Central memory CD4-positive, alpha-beta T cell (primary cell): ENCODE measurements at places on chromosomes 11 and 22.
A peak's percentile ranks its signal among the peaks of the same experiment; 100 is the strongest.

DNA sequence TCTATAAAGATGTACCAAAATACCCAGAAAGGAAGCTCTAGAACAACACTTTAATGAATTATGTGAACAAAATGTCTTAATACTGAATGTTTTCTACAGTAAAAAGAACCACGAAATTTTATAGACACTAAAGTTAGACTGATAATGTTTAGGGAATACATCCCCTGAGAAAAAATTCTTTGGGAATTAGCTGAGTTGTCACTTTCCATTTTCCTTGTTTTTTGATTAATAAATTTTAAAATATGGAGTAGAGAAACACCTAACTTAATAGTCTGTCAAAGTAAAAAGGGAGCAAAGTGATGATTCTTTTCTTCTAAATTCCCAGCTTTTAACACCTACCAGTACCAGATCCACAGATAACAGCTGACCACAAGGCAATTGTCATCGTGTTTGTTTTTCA, 23.1 kb upstream of the SCN3B start:
- DNase-seq: no peak

DNA sequence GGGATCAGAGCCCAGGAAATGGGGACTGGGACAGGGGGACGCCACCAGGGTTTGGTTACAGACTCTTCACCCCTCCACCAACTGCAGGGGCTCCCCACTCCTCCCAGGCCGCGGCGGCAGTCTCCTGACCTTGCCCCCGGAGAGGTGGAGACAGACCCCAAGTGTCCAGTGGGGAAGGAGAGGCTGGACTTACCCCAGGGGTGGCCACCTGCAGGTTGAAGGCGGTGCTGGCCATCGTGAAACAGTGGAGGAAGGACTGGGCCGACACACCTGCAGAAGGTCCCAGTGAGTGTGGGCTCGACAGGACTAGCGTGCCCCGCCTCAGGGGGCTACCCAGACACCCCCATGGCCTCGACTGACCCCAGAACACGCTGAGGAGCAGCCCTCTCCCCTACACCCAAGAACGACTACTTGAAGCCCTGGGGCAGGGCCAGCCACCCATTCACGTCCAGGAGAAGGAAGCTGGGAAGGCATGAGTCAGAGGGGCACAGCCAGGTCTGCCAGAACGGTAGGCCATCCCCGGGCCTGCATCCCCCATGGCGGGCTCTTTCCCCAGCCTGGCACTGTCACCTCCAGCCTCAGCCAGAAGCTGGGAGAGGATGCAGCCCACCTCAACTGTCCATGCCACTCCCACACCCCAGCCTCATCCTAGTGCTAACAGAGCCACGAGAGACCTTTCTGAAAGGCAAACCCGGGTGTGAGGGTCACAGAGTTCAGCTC, 2.3 kb downstream of the GATD1 start:
- no peak for DNase-seq

DNA sequence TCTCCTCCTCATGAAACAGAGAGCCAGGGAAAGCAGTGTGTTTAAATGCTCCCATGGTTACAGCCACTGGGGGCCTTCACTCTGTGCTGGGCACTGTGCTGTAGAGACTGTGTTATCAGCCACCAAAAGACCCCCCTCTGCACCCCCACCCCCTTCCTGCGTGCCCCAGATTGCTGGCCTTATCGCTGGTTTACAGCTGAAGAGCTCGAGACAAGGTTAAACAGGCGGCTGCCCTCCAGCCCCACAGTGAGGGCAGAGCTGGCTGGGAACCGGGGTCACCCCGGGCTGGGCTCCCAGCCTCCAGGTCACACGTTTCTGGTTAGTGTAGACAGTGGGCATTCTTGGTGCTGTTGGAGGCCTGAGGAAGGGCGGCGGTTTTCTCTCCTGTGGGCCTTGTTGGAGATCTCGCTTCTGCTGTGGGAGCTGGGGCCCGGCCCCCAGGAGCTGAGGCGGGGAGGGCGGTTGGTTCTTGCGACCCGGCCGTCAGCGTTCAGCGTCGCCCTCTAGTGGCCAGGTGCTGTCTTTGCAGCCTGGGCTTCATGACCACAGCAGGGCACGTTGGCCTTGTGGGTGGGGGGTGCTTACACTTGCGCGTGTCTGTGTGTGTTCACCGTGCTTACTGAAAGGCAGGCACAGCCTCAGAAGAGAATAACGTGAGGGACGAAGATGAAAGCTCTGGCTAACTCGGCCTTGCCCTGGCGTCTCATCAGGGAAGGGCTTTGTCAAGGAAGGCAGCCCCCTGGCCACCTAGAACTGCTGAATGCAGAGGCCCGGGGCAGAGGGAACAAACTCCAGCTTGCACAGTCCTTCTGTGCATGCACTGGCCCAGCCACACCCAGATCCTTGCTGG, 40.8 kb downstream of the TBC1D22A start:
- peak; percentile 65 for DNase-seq

GRCh38 chr11:9180784-9181183, 84.4 kb downstream of the DENND5A start:
- no peak for DNase-seq

DNA sequence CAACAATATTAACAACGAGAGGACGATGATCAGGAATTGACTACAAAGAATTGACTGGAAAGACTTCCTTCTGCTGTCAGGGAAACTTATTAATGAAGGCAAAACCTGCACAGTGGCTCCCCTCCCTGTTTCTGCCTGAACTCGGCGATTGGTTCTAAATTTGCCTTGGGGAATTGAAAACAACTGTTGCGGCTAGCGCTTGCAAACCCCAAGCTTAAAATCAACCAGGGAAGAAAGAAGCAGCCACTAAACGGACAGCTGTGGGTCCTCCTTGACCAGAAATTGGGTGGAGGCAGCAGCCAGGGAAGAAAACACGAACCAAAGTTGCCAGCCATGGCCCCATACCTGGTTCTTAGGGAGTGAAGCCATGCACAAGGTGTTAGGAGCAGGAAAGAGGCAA, 383.5 kb upstream of the CADM1 start:
- no peak for DNase-seq

- DNase-seq: no peak
Observed at GRCh38 chr22:36986242-36986821, 32.9 kb downstream of the TST start.

- DNase-seq: no peak
Observed at GRCh38 chr11:76783896-76784813, 999 bp downstream of the TSKU start.

DNA sequence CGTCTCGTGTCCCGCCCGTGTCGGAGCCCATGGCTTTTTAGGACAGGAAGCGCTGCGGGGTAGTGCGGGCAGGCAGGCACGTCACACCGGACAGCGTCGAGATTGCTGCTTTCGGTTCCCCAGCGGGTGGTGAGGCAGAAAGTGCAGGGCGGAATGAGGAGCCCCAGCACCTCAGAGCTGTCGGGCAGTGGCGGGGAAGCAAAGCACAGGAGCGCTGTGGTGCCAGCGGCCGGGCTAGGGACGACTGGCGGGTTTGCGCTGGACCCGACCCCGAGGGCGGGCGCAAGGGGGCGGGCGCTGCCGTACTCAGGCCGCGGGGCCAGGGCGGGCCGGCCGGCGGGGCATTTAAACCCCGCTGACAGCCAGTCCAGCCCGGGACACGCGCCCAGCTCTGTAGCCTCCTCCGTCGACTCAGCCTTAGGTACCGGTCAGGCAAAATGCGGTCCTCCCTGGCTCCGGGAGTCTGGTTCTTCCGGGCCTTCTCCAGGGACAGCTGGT, at the start of gene SLC37A2:
Gene SLC37A2, plus strand, starts transcription at position 375 of the 498 bp plus-strand sequence. Its CDS starts 63 bp downstream, at position 438.
- DNase-seq: no peak

- no peak for DNase-seq
Observed at GRCh38 chr11:125358254-125358840, 137.7 kb downstream of the FEZ1 start.

GRCh38 chr22:44394246-44395117, 81.7 kb upstream of the SHISAL1 start:
- no peak for DNase-seq

DNA sequence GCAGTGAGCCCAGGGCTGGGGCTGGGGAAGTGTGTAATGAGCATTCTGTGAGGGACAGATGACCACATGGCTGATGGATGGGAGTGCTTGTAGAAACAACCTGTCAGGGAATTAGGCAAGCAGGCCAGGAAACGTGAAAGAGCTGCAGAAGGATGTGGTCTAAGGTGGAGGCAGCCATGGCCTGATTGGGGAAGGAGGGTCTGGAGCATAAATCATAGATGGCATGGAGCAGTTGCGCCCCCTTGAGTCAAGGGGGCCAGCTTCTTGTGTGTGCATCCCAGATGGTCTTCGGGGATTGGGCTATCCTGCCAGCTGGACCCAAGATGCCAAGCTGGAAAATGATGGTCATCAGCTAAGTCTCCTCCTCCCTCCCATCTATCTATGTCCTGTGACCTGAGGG, 119.4 kb upstream of the CLPB start:
- DNase-seq: peak; percentile 9

DNA sequence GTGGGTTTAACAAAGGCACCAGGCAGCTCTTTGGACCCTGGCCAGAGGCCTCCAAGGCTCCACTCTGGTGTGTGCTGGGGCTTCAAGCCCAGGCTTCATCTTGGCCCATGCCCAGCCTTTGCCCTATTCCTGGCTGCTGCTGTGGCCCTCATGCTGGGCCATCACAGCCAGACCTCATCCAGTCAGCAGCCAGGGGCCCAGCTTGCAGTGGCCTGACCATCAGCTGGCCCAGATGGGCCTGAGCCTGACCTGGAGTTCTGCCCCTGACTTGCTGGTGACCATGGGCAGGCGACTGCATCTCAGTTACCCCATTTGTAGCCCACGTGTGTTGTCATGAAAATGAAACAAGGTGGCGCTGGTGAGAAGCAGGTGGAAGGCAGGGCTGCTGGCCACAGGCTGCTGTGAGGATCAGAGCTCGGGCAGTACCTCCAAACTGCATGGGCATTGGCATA, 76.1 kb downstream of the MED15 start:
- DNase-seq: no peak

DNA sequence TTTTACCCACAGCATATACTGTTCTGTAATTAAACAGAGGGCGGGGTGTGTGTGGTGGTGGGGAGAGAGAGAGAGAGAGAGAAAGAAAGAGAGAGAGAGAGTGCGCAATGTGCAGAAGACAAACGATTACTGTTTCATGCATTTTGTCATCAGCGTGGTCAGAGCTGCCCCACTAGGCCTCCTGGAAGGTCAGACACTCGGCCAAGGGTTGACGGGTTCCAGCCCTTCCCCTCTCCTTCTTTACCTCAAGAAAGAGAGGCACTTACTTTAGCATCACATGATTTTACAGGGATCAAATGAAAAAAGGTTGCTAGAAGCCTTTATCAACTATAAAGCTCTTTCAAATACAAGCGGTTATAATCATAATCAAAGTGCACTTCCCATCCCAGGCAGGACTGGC, 269.2 kb upstream of the SORL1-AS1 start:
- no peak for DNase-seq

GRCh38 chr11:72008728-72009127, 10.0 kb downstream of the IL18BP start:
- no peak for DNase-seq

GRCh38 chr11:59730896-59731565, 17.4 kb upstream of the OR10V1 start:
- no peak for DNase-seq

DNA sequence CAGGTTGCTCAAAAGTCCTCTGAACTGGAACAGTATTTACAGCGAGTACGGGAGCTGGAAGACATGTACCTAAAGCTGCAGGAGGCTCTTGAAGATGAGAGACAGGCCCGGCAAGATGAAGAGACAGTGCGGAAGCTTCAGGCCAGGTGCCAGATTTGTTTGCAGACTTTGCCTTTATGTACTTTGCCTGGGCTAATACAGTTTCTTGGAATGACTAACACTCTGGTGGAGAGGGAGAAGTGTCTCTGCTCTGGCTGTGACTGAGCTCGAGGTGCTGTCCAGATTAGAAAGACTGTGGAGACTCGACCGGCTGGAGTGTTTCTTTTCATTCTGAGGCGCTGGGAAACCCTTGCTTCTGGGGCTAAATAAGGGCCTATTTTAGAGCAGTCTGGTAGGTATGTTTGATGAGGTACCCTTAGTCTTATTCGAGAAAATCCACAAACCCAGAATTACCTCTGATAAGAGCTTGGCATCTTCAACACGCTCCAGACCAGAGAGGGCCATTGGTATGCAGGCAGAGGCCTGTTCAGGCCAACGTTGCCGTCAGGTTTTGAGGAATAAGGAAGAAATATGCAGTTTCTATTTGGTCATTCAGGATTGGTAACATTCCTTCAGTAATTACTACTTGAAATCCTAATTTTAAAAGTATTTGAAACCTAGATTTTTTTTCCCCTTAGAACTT, 76.5 kb downstream of the SWAP70 start:
- no peak for DNase-seq

DNA sequence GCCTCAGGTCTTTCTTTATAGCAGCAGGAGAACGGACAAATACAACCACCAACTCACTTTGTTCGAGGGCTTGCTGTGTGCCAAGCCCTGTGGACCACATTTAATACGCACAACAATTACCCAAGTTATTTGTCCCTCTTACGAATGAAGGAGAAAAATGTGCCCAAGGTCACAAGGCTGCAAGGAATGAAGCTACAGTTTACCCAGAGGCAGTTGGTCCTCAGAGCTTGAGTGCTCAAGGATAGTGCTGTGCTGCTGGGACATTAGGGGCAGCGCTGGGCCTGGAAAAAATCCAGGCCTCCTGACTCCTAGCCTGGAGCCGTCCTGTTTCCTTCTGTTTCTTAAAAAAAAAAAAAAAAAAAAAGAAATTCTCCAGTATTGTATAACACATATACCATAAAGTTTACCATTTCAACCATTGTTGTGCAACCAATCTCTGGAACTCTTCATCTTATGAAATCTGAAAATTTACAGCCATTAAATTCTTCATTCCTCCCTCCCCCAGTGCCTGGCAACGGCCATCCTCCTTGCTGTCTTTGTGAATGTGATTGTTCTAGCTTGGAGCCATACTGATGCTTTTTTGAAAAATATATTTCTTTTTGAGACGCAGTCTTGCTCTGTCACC, 1.0 kb upstream of the C11orf86 start:
- no peak for DNase-seq

DNA sequence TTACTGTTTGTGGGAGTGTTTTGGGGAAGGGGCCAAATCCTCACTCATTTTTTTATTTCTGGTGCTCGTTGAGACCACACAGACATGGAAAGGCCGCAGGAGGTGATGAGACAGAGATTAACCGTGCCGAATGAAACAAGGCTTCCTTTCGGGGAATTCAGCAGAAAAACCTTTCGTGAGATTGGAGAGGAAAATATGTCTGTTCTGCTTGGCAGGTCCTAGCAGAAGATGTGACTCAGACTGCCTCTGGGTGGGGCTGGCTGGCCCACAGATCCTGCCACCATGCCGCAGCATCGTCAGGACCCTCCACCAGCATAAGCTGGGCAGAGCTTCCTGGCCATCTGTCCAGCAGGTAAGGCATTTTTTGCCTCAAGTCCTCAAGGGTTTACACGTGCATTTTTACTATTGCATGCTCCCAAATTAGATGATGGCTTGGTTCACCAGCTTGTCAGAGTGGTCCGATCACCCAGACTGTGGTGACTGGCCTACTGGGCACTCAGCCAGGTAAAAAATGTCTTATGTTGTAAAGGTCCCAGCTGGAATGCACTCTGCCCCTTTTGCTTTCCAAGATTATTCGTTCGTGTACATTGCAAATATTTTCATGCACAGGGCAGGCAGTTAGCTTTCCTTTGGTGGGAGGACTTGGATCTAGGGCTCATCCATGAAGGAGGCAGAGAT, 1.5 kb downstream of the DDB2 start:
- DNase-seq: no peak

- peak; percentile 29 for DNase-seq
Observed at GRCh38 chr11:119373921-119374631, 7.4 kb downstream of the USP2 start.
